ENCODE measurements at places on chromosomes 3 and 15. TPM values are rescaled to one million over a fixed set of nuclear protein-coding genes. Genes with fewer than 3 reads are reported as not detected.

DNA sequence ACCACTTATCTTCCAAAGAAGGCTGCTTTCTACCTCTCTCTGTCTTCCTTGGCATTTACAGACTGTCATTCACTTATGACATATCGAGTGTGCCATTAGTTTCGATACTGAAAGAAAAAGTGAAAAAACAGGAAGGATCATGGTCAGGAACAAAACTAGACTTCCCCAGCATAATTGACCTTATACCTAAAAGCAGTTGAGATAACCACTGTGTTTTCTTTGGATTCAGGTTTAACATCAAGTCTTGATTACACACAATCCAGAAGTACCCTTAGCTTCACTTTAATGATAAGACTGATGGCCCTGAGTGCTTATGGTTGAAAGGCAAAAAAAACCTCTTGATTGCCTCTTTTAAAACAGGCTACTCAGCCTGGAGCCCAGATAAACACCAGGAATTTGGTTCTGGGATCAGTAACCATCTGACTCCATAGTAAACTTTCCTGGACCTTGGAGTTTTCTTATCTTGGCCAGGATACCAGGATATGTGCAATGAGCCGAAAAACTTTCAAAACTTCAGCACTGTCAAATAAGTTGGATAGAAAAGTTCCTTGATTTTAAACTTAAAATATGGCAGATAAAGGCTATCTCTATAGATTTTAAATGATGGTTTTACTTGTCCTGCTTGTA, 5.0 kb upstream of the UACA start:
- no peaks in the 10 kb centered on the region for H3K27me3 ChIP-seq
- DNase-seq = no peak
- H3K4me1 ChIP-seq = peaks cover 24% of the 10 kb centered on the region
- no peak overlapping the region for H3K27ac ChIP-seq
- H3K4me3 ChIP-seq = no peak overlapping the region

GRCh38 chr3:16396202-16396601, 117.3 kb downstream of the RFTN1 start:
- H3K36me3 ChIP-seq = no peaks in the 10 kb centered on the region
- no peaks in the 10 kb centered on the region for H3K4me1 ChIP-seq
- DNase-seq = no peak
- H3K4me3 ChIP-seq = no peak overlapping the region
- no peaks in the 10 kb centered on the region for H3K27me3 ChIP-seq

DNA sequence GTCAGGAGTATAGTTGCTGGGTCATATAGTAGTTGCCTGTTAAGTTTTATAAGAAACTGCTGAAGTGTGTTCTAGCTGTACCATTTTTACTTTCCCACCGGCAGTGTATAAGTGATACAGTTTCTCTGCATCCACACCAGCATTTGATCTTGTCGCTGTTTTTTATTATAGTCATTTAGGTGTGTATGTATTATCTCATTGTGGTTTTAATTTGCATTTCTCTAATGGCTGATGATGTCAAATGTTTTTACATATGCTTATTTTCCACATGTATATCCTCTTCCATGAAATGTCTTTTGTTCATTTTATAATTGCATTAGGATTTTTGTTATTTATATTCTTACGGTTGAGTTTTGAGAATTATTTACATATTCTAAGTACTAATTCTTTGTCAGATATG, 254.3 kb downstream of the CLSTN2 start:
- no peak overlapping the region for H3K27ac ChIP-seq
- H3K4me1 ChIP-seq = no peaks in the 10 kb centered on the region
- no peaks in the 10 kb centered on the region for H3K36me3 ChIP-seq
- no peaks in the 10 kb centered on the region for H3K27me3 ChIP-seq

DNA sequence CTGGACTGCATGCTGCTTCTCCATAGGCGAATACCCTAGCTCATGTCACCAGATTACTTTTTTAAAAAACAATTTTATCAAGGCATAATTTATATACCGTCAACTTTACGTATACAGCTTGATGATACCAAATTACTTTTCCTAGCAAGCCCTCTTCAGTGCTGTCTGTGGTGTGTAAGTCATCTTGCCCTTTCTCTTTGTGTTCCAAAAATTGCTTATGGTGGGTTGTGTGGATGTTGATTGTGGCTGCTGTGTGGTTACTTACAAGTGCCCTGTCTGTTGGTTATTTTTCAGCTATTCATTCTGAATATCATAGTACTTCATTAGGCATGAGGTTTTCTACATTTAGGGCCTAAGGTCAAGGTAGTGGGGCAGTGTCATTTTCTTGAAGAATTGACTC, 12.8 kb downstream of the TMOD3 start:
- no peak for DNase-seq
- H3K36me3 ChIP-seq = no peaks in the 10 kb centered on the region
- peak overlapping the region; percentile 98 for H3K27ac ChIP-seq
- H3K4me3 ChIP-seq = no peak overlapping the region
- H3K4me1 ChIP-seq = peaks cover 59% of the 10 kb centered on the region
- H3K27me3 ChIP-seq = no peaks in the 10 kb centered on the region

DNA sequence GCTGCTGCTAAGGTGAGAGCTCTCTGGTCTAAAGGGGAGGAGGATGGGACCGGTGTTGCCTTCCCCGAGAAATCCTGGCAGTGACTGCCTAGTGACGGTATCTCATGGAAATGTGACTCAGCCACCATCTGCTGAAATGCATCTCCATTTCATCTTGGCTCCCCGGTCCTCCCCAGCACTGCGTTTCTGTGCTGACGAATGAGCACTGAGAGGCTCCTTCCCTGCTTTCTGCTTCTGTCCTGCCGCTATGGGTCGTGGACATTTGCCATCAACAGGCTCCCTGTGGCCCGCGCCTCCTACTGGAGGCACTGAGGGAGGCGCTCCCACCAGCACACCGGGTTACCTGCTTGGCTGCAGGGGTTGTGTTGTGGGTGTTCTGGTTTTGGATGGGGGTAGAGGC, 13.5 kb upstream of the SEC13 start:
- no peaks in the 10 kb centered on the region for H3K4me1 ChIP-seq
- peaks cover 89% of the 10 kb centered on the region for H3K27me3 ChIP-seq
- DNase-seq = no peak
- no peak overlapping the region for H3K4me3 ChIP-seq
- H3K27ac ChIP-seq = no peak overlapping the region

GRCh38 chr15:69032031-69032430, 17.5 kb downstream of the NOX5 start:
- H3K27ac ChIP-seq = peak overlapping the region; percentile 36
- H3K36me3 ChIP-seq = no peaks in the 10 kb centered on the region
- H3K4me1 ChIP-seq = peaks cover 26% of the 10 kb centered on the region
- no peaks in the 10 kb centered on the region for H3K27me3 ChIP-seq

DNA sequence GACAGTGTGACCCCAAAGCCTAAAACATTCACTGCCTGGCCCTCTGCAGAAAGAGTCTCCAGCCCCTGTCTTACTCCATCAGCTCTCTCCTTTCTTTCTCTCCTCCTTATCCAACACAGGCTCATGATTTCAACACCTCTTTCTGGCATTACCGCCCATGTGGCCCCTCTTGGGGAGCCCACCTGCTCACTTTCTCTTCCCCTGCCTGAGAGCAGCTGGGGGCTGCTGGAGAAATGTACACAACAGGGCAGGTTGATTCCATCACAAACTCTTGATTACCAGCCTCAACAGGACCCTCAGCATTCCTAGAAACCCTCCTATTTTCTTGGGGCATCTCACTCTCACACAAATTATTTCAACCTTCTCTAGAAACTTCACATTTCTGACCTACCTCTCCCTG, 98.3 kb downstream of the ABHD5 start:
- DNase-seq = no peak
- H3K4me3 ChIP-seq = no peak overlapping the region
- H3K27ac ChIP-seq = no peak overlapping the region

GRCh38 chr3:39178553-39178952, 13.8 kb downstream of the XIRP1 start:
- peak overlapping the region; percentile 66 for H3K4me3 ChIP-seq
- no peak for DNase-seq
- peaks cover 37% of the 10 kb centered on the region for H3K4me1 ChIP-seq
- H3K36me3 ChIP-seq = no peaks in the 10 kb centered on the region
- H3K27ac ChIP-seq = no peak overlapping the region

- no peaks in the 10 kb centered on the region for H3K36me3 ChIP-seq
- H3K27ac ChIP-seq = no peak overlapping the region
- H3K4me3 ChIP-seq = no peak overlapping the region
These were observed 192.1 kb upstream of the TTC14 start for GRCh38 chr3:180409883-180410282.

- no peak overlapping the region for H3K27ac ChIP-seq
- no peak overlapping the region for H3K4me3 ChIP-seq
- H3K4me1 ChIP-seq = peaks cover 23% of the 10 kb centered on the region
- DNase-seq = no peak
- no peaks in the 10 kb centered on the region for H3K36me3 ChIP-seq
These were observed 99.8 kb downstream of the MYH15 start for GRCh38 chr3:108410531-108410984.

DNA sequence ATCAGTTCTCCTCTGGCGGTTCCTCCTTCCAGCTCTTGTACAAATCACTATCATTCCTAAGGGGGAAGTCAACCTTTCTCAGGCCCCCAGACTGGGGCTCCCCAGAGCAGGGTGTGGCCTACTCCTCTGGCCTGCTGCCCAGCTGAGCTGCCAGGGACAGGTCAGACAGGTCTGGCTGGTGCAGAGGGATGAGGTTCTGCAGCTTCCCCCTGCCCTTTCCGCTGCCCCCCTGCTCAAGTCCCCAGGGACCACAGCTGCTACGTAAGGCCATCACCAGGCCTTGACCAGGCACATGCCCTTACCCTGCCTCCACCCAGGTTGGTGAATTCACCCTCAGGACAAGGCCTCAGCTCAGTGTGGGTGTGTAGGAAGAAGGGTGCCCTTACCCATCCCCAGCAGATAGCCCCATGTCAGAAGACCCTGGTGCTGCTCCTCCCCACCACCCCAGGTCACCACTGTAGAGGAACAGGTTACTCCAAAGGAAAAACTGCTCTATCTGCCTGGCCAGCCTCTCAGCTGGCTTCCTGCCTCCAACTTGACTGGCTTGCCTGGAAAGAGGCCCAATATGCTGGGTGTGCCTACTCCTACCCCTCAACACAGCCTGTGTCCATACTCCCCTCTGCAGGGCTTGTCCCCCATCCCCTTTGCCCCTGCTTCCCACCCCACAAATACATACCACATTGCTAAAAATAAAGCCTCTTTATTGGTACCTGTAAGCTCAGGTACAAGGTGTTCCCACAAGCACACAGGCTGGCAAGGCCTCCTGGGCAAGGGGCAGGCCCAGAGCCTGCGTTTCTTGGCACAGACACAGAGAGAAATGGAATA, 12.0 kb downstream of the CSRNP1 start:
- no peaks in the 10 kb centered on the region for H3K36me3 ChIP-seq
- peak overlapping the region; percentile 77 for H3K27ac ChIP-seq
- no peaks in the 10 kb centered on the region for H3K27me3 ChIP-seq
- peaks cover 52% of the 10 kb centered on the region for H3K4me1 ChIP-seq
- DNase-seq = peak; percentile 97

DNA sequence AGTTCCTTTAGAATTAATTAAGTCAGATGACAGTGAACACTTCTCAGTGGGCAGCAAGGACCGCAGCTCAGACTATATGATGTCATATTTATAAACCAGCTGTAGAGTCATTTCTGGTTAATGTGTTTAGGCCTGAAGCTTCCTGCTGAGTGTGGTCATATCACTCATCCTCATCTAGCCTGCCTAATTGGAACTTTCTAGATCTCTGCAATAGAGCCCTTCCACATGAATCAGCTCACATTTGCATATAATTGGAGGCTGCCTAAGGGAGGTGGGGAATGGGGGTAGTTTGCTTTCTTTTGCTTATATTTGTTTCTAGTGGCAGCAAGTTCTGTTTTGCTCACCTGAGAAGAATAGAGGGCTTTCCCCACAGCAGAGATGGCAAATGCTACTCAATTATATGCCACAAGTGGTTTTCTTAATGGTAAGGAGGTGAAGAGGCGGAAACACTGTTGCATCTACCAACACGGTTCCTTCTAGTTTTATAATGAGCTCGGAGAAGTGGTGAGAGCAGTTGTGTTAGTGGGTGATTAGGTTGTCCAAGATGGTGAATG, 148.1 kb downstream of the KLHL25 start:
- H3K4me1 ChIP-seq = no peaks in the 10 kb centered on the region
- no peak overlapping the region for H3K27ac ChIP-seq
- DNase-seq = no peak

The MYLK gene
- 0.72 TPM for total RNA-seq

The SAMMSON gene
- not detected for total RNA-seq

The SAXO2 gene
- total RNA-seq = 2.7 TPM

The POLG gene
- total RNA-seq = 43.6 TPM

The TMED3 gene
- 58.6 TPM for total RNA-seq

The LMAN1L gene
- not detected for total RNA-seq

The TNFSF10 gene
- total RNA-seq = 21.4 TPM

Data from PC-9 (cell line).